Aorta (tissue), 5 donors: ENCODE measurements at places on chromosomes 1 and 21.

- no peak for DNase-seq
Measured at GRCh38 chr1:83130886-83131691, 867.8 kb downstream of the TTLL7 start.

GRCh38 chr1:75170981-75171380 lies 36.8 kb downstream of the LHX8 start:
- DNase-seq, result no peak

DNA sequence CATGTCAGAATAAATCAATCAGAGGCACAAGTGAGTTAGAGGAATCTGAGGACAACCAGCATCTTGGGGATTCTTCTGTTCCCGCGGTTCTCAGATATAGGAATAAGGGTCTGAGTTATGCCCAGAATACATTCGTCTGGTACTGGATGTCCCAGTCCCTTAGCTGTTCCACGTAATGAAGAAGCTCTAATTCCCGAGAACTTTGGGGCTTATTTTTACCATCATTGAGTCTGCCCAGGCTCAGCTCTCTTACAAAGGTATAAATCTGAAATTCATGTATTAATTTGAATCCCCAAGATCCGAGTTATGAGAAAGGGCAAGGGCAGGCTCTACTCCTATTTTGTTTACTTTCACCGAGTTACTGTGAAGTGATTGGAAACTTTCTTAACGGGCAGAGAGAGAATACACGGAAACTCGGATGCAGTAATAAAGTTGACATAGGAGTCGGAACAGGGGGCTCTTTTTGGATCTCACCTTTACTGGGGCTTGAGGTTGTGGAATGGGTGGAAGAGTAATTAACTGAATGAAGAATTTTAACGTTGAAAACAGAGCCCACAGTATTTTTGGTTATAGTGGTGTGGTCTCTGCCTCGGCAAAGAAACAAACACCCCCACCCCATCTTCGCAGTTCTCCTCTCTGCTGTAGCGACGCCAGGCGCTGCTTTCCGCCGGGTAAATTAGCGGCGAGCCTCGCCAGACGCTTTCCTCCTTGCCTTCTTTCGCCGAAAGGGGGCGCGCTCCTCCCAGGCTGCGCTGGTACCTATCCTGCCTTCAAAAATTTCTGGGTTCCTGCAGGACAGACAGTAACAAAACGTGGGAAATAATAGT lies 7.1 kb downstream of the PRRX1 start:
- no peak for DNase-seq

- DNase-seq, result no peak
Measured at GRCh38 chr21:42193721-42194120, 25.2 kb upstream of the ABCG1 start.

GRCh38 chr1:77468257-77468948 lies 186.6 kb downstream of the AK5 start:
- no peak for DNase-seq

DNA sequence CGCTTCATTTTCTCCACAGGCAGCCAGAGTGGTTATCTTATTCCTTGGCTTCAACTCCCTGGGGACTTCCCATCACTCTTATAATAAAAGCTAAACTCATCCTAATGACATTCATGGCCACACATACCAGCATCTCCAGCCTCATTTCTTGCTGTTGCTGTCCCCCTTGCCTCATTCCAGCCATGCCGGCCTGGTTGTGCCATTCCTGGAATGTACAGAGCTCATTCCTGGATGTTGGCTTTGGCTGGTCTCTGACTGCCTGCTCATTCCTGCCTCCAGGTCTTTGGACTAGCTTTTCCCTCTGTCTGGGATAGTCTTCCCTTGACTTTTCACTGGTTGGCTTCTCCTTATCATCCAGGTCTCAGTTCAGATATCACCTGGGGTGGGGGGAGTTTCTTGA lies 2.4 kb upstream of the PEF1 start:
- no peak for DNase-seq

DNA sequence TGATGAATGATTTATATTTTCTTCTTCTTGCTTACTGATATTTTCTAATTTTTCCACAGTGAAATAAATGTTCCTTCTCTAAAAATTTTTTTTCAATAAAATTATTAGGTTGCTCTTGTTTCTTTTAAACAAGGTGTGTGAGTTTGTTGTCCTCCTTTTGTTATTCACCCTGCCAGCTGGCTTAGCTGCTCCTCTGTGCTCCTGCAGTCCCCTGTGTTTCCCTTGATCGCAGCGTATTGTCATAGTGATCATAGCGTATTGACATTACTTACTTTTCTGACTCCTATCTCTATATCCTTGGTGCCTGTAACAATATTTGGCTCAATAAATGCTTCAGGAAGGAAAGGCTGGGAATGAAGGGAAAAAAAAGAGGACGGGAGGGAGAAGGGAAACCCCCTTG lies 24.9 kb upstream of the PODN start:
- no peak for DNase-seq

- DNase-seq, result no peak
Measured at GRCh38 chr1:98962156-98962555, 42.5 kb downstream of the PLPPR5 start.
